Stimulated activated CD4-positive, alpha-beta T cell treated with anti-CD3 and anti-CD28 coated beads, Interleukin-15, amount 100 ng/mL, for 1 hour (primary cell): ENCODE measurements at places on chromosomes 1 and 21.

DNA sequence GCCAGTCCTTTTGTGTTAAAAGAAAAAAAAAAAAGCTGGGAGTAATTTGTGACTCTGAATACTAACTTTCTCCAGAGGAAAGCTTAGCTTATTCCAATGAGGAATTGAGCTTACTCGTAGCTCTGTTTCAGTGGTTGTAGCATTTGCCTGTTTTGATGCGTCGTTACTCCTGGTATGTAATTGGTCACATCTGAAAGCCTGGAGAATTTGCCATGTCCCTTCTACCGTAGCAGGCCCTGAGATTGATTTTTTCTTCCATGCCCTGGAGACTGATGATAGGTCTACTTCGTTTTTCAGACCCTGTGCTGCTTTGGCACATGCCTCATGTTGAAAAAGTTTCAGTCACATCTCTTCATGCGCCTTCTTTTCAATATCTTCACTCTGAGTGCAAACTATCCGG lies 1103.0 kb downstream of the PLA2G4A start:
- DNase-seq, result no peak

DNA sequence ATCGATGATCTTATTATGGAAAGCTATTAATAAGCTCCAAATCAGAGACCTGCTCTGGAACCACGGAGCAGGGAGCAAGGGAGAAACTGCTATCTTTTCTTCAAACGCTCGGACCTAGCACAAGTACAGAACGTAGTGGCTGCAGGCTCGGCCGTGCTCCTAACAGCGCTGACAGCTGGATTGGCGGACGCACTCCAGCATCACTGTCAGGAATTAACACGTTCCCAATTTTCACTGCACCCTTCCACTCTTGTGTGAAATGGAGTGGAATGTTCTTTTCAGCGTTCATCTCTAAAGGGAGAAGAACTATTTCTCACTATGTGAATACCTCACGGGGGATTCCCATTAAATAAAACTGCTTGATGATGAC lies 106.9 kb downstream of the ZNF281 start:
- DNase-seq, result no peak

GRCh38 chr1:39859859-39860812 lies 23.2 kb downstream of the TRIT1 start:
- DNase-seq, result no peak

GRCh38 chr1:234545517-234546386 lies 64.2 kb downstream of the IRF2BP2 start:
- DNase-seq, result no peak

DNA sequence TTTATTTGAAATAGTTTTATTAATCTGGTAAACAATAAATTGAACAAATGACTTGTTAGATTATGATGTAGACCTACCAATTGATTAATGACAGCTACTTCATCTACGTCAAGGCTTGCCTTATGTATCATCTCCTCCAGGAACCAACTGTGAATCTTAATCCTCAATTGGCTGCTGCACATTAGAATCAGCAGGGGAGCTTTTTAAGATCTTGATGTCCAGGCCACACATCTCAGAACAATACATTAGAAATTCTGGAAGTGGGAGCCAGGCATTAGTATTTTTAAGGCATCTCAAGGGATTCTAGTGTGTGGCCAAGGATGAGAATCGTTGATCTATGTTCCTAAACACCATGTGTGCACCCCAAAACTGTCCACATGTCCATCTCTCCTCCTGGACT lies 52.0 kb upstream of the LYPLAL1 start:
- DNase-seq, result no peak
